Stimulated activated CD4-positive, alpha-beta T cell treated with anti-CD3 and anti-CD28 coated beads, Interleukin-4, amount 100 ng/mL, for 48 hours (primary cell): ENCODE measurements at places on chromosomes 6 and 20.

DNA sequence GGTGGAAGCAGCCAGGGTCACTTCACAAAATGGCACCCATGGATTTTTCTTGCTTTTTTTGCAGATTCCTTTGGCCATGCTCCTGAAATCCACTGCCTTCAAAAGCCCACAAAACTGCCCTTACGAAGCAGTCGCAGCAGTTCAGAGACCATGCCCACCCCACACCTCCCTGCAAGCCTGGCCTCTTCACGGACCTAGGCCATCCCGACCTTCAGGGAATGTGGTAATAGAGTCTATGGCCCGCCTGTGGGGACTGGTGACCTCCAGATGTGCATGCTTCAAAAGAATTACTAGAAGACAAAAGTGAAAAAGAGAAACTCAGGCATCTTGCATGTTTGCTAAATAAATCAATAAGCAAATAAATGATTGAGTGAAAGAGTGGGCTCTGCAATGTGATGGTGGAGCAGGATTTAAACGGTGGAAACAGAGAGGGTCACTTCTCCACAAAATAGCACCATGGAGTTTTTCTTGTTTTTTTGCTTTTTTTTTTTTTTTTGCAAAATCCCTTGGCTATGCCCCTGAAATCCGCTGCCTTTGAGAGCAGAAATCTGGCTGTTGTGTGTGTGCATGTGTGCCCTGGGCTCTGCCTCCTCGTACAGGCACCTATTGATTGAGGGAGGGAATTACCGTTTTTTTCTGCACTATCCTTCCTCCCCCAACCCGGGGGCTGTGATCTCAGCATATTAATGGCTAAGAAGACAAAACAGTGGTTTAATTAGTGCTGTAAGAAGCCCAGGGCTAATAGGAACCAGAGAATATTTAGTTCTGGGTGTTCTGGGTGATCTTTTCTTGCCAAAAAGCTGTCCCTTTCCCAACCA lies 107.4 kb downstream of the PXDC1 start:
- DNase-seq = no peak

GRCh38 chr6:165260462-165260861 lies 48.9 kb downstream of the C6orf118 start:
- no peak for DNase-seq

DNA sequence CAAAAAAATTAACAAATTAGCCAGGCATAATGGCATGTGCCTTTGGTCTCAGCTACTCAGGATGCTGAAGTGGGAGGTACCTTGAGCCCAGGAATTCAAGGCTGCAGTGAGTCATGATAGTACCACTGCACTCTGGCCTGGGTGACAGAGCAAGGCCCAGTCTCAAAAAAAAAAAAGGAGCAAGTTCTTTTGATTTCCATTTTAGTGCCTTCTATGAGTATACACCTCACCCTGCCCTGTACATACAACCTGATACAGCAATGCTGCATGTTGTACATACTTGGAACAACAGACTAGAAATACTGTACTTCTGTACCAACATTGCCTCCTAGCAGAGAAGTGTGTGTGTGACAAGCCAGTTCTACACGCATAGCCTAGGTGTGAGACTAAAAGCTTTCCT lies 97.3 kb upstream of the CARMIL1 start:
- DNase-seq = no peak

GRCh38 chr20:48476854-48477253 lies 350.9 kb downstream of the PREX1 start:
- no peak for DNase-seq

- DNase-seq = no peak
These were observed 45.1 kb upstream of the SLC22A23 start for GRCh38 chr6:3501826-3502500.

GRCh38 chr20:38392356-38392755 lies 42.8 kb downstream of the SNHG17 start:
- DNase-seq = no peak

GRCh38 chr6:37146735-37147157 lies 23.2 kb upstream of the PIM1 start:
- no peak for DNase-seq

DNA sequence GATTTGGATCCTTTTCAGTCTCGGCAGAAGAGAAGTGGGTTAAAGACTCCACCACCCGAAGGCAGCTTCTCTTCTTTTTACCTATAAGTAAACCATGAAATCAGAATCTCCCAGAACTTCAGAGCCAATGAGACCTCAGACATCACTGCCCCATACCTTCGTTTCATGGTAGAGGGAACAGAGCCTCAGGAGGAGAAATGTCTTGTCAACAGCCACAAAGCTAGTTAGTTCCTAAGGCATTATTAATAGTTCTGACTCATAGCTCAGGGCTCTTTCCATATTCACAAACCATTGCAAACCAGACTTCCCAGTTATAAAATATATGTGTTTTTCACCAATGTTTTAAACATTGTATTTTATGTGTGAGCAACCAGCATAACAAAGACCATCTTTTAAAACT lies 118.7 kb upstream of the RIPOR2 start:
- DNase-seq = no peak

- no peak for DNase-seq
These were observed 18.8 kb downstream of the SAMHD1 start for GRCh38 chr20:36932476-36933426.

DNA sequence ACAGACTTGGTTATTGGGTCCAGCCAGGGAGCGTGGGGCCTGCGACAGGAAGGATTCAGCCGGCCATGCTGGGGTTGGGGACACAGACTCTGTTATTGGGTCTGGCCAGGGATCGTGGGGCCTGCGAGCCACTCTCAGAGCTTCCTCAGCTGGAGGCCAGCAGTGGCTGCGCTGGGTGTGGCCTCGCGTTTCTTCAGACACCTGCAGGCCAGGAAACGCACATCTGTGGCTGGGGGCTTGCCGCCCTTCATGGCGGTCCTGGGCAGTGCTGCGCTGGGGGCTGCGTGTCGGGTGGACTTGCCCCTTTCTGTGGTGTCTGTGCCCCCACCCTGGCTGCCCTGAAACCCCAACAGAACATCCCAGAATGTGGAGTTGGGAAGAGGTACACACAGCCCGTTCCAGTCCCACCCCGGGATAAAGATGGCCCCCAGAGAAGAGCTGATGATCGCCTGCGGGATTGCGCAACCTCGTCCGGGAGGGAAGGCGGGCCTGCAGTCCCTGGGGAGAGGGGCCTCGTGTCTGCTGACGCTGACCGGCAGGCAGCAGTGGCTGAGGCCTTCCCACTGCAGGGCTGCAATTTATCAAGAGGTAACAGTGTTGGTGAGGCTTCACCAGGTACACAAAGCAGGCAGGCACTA lies 16.9 kb upstream of the MTG2 start:
- DNase-seq = no peak

GRCh38 chr6:39386487-39386886 lies 64.0 kb upstream of the KCNK16 start:
- DNase-seq = no peak

DNA sequence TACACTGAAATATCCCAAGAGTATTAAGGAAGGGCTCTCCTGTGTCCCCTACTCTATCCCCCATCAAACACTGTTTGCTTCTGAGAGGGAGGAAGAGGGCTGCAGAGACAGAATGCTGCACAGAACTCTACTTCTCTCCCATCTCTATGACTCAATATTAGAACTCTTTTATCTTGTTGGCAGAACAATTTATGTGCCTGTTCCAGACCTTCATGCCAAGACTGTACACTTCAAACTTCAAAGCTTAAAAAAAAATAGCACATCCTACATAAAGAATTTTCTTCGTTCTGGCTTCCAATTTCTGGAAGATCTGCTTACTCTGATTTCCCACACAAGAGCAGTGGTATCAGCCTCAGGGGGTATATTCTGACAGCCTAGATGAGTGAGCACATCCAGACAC lies 19.6 kb upstream of the GPR63 start:
- DNase-seq = no peak

DNA sequence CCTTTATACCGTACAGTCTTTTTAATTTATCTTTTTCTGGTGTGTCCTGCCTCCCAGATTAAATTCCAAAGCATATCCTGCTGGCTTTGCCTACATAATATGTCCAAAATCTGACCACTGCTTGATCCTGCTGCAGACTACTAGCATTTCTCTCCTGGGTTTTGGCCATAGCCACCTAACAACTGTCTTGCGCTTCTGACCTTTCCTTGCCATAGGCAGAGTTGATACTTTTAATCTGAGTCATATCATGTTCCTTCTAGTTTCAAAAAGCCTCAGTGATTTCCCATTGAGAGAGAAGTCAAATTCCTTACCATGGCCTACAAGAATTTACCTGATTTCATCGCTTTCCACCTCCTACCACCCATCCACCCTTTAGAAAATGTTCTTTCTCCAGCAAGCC lies 104.8 kb downstream of the BCKDHB start:
- DNase-seq = no peak

GRCh38 chr20:23086931-23087411 lies 847 bp upstream of the CD93 start:
- DNase-seq = no peak

DNA sequence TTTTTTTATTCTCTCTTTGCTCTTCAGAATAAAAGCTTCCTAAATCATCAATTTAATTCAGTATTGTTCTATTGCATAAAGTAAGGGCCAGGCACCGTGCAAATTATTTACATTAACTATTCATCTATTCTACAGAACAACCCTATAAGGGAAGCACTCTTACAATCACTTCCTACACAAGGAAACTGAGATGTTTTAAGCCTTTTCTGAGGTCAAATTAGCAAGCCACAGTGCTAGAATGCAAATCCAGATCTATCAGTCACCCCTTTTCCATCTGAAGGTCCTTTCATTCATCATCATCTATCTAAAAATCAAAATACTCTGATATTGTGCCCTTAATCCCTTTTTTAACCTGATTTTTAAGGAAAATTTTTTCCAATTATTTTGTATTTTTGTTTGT lies 31.2 kb downstream of the FRK start:
- no peak for DNase-seq

DNA sequence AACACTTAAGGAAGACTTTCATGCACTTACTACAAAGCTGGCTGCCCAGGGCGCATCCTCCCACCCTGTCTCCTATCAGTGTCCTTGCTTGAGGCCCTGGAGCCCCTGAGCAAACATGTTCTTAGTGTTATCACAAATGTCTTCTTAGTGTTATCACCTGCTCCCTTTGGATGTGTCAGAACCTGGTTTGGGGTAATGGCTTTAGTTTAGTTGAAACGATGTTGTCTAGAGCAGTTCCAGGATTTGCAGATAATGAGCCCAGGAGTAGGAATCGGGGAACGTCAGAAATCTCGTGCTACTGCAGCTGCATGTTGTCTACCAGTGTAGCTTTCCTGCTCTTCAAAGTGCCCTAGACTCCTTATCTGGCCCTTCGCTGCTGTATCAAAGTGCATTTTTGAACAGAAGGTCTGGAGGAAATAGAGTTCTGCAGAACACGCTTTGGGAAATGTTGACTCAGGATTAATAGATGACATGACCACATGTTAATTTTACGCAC lies 69.6 kb downstream of the PHACTR2 start:
- no peak for DNase-seq

DNA sequence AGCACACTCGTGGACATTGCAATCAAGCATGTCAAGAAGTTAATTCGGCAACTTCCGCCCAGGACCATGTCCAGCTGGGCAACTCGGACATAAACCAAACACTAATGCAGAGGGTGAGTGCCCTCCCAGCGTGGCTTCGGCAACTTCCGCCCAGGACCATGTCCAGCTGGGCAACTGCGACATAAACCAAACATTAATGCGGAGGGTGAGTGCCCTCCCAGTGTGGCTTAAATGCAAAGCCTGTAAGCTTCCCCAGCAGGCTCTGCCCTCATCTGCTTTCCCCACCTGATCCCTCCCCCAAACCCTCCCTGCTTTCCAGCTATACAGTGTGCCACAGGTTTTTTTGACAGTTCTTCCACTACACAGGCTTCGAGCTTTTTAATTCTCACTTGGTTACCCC lies 143.4 kb downstream of the PXDC1 start:
- no peak for DNase-seq

GRCh38 chr20:64048402-64049044 lies 916 bp downstream of the SOX18 start:
- DNase-seq = no peak

GRCh38 chr20:53708129-53708968 lies 114.7 kb upstream of the ZNF217 start:
- DNase-seq = peak; percentile 45

DNA sequence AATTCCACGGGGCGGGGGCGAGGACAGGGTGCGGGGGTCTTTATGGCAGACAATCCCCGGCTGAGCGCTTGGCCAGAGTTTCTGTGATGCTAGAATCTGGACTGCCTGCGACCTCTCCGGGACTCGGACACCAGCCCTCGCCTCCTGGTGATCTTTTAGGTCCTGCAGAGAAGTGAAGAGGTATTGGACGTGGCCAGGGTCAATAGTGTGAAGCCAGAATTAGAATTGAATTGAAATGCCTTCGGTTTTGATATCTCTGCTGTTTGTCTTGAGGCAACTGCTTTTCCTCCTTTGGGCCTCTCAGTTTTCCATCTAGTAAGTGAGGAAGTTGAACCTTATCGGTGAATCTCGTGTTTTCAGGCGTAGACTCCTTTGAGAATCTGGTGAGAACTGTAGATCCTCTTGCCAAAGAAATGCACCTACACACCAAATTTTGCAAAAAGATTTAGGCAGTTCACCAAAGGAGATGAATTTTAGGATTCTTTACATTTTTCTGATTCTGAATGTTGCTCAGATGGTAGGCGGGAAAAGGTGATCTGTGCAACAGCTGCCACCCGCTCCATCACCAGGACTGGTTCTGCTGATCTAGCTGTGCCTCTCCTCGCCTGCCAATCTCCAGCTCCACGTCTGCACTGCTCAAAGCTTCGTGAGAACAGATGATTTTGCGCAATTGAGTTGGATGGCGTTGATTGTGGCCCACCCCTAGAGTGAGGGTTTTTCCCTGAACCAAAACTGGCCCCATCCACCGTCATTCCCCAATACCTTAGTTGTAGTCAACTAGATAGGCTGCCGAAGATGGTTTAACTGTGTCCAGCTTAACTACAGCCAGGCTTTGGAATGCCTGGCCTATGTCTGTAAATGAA lies 837 bp upstream of the OSER1 start:
- no peak for DNase-seq

GRCh38 chr6:5846889-5847288 lies 159.8 kb downstream of the NRN1 start:
- DNase-seq = no peak

DNA sequence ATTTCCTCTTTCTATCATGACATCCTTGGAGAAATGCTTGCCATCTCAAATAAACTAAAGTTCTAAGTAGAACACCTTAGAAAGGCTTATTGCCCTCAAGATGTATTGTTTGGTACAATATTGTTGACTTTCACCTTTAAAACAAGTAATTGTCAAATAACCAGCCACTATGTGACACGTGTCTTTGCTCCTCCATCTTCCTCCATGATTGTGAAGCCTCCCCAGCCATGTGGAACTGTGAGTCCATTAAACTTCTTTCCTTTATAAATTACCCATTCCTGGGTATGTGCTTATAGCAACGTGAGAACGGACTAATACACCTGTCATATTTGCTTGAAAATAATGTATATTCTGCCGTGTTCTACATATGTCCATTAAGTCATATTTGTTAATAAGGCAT lies 126.5 kb downstream of the BMP5 start:
- no peak for DNase-seq
